ENCODE measurements at places on chromosomes 1 and 21.

DNA sequence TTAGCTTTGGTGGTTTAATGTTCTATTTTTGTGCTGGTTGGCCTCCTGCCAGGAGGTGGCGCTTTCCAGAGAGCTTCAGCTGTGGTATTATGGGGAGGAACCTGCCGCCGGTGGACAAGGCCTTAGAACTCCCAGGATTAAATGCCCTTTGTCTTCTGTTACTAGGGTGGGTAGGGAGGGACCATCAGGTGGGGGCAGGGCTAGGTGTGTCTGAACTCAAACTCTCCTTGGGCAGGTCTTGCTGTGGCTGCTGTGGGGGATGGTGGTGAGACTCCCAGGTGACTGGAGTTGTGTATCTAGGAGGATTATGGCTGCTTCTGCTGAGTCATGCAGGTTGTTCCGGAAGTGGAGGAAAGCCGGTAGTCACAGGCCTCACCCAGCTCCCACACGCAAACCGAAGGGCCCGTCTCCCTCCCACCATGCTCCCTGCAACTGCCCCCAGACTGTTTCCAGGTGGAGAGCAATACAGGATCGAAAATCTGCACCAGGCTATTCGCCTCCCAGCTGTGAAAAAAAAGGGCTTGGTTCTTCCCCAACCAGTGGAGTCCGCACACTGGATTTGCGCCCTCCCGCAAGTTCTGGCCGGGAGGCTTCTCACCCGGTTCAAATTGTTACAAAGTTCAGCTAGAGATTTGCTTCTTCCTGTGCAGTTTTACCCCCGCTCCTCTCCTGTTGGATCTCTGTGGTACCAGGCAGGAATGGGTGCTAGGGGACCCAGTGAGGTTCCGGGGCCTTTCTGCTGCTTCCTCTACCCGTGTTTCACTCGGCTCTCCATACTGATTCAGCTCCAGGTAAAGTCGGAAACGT is 220.5 kb downstream of the CENPF start:
- DNase-seq: no peak

- no peak for DNase-seq
These were observed 42.7 kb upstream of the TRIM45 start for GRCh38 chr1:117164209-117164608.

GRCh38 chr1:243364330-243364729 is 108.5 kb downstream of the SDCCAG8 start:
- DNase-seq: no peak

- DNase-seq: no peak
These were observed 14.9 kb downstream of the UTP11 start for GRCh38 chr1:38027201-38028104.

GRCh38 chr1:46552357-46553237 is 1.1 kb upstream of the KNCN start:
- DNase-seq: no peak
